ENCODE measurements at places on chromosomes 12 and 14.

- peak; percentile 70 for DNase-seq
Observed at GRCh38 chr12:106135075-106135474, 3.7 kb downstream of the NUAK1 start.

- DNase-seq: peak; percentile 90
Observed at GRCh38 chr12:58564721-58565120, 355.6 kb downstream of the LRIG3 start.

DNA sequence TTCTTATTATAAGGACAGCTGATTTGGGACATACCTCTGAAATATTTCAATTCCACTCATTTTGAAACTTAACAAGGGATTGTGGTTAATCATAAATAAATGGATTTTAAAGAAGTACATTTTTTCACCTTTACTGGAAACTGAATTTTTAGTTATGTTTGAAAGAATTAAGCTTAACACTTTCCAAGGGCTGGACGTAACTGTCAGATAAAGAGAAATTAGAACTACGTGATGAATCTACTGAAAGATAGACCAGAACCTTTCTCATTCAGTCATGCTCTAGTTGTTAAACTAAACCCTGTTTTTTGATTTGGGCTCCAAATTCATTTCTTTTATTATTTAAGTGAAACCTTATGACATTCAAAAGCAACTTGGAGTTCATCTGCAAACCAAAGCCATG lies 1892.1 kb upstream of the SEL1L start:
- peak; percentile 17 for DNase-seq

- peak; percentile 88 for DNase-seq
Observed at GRCh38 chr14:61140872-61141271, 140.3 kb downstream of the TMEM30B start.
